ENCODE measurements at places on chromosomes 5 and 9. TPM values are rescaled to one million over a fixed set of nuclear protein-coding genes. Genes with fewer than 3 reads are reported as not detected.

- no peak for ATAC-seq
Observed at GRCh38 chr9:116368680-116369079, 215.1 kb downstream of the PAPPA start.

Gene PCDHB16
- 0.48 TPM for total RNA-seq

Gene PCDHGA7
- total RNA-seq = 1.6 TPM

- peak; percentile 67 for ATAC-seq
Observed at GRCh38 chr9:34961574-34962490, 3.7 kb downstream of the PHF24 start.

DNA sequence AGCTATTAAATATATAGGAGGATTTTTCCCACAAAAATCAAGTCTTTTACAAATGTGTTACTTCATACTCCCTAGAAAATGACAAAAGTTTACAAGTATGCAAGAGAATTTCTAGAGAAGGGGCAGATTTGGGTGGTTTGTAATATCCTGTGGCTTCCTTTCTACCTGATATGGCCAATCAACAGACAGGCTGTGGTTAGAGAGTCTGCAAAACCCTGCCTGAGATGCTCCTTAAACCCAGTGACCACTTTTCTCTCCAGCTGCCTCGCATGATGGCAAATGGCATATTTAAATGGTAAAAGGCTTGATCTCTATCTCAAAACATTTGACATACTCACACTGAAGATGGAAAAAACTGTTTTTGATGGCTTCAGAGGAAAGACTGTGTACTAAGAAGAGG is 550.1 kb upstream of the ZNF462 start:
- ATAC-seq = no peak

Gene GLE1
- total RNA-seq = 22.5 TPM

Gene C8G
- total RNA-seq = not detected
